Right atrium auricular region (tissue), 2 donors: ENCODE measurements at places on chromosomes 11 and 22.

DNA sequence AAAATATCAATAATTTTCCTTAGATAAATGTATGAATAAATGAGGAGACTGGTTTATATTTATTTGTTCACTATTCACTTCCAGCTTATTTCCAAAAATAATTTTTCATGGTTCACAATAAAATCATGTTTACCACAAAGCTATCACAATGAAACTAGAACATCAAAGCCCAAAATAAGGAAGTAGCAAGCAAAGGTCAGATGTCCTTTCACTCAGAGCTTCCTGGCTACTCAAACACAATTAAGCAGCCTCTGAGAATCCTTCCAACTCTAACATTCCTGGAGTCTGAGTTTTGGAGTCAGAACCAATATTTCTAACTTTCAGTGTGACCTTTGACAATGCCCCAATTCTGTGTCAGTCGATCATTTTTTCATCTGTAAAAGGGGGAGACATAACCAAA lies 527.0 kb downstream of the SOX6 start:
- DNase-seq: no peak

DNA sequence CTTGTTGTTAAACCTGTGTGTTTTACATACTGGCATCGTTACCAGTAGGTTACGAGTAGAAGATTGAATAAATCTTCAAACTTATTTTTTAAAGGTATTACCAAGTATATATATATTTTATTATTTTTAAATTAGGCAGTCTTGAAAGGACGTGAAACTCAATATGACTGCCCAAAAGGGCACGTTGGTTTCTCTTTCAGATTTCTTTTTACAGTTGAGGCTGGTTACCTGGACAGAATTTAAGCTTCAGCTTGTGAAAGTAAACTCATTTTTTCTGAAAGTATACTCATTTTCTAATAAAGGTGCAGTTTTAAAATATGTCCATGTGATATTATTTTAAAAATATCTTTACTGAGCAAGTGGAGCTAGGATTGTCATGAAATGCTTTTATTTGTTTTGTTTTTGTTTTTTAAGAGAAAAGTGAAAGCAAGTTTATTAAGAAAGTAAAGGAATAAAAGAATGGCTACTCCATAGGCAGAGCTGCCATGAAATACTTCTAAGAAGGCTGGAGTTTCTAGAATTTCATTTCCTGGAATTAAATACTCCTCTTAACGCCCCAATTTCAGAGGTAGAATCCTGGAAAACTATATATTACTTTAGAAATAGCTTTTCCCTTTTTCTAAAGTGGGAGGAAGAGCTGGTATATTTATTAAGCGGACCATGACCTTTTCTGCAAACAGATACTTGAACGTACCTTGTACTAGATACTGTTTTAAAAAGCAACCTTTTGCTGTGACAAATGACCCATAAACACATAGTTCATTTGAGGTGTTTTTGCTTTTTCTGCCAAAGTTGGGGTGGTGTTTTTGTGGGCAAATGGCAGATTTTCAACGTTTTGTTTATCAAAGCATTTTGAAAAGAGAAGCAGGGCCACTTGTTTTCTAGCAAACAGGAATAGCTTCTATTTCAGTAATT lies 1.9 kb downstream of the FBXO7 start:
- no peak for DNase-seq

GRCh38 chr22:19664406-19664805 lies 49.9 kb upstream of the SEPTIN5 start:
- no peak for DNase-seq

DNA sequence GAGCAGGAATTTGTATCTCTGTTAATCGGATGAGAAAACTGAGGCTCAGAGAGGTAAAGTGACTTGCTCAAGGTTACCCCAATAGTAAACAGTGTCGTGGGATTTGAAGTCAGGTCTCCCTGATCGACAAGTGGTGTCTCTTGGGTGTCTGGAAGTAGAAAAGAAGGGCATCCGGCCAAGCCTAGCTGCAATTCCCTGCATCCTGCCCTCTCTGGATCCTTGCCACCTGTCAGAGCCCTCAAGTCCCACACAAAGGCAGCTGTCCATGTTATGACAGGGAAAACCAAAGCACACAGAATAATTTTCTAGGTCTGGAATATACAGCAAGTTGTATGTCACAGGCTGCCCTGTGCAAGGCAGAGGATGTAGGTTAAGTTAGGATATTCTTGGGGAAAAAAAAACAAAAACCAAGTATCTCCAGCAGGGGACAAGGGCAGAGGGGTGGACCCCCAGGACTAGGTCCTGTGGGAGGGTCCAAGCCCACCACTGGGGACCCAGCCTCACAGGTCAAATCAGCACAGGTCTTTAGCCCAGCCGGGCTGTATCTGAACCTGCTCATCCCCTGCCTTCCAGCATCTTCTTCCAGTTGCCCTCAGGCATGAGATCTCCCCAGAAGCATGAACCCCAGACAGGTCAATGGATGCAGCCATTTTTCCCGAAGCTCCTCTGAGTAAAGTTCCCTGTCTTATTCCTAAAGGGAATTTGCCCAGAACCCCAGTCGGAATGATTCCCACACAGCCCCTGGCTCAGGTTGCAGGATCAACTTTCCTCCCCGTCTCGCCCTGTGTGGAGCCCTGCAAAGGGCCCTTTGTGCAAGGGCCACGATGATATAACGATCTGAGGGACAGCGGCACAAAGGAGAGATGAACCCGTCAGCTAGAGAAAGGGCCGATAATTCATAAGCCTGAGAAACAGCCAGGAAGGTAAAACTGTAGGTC lies 15.0 kb downstream of the USH1C start:
- no peak for DNase-seq

DNA sequence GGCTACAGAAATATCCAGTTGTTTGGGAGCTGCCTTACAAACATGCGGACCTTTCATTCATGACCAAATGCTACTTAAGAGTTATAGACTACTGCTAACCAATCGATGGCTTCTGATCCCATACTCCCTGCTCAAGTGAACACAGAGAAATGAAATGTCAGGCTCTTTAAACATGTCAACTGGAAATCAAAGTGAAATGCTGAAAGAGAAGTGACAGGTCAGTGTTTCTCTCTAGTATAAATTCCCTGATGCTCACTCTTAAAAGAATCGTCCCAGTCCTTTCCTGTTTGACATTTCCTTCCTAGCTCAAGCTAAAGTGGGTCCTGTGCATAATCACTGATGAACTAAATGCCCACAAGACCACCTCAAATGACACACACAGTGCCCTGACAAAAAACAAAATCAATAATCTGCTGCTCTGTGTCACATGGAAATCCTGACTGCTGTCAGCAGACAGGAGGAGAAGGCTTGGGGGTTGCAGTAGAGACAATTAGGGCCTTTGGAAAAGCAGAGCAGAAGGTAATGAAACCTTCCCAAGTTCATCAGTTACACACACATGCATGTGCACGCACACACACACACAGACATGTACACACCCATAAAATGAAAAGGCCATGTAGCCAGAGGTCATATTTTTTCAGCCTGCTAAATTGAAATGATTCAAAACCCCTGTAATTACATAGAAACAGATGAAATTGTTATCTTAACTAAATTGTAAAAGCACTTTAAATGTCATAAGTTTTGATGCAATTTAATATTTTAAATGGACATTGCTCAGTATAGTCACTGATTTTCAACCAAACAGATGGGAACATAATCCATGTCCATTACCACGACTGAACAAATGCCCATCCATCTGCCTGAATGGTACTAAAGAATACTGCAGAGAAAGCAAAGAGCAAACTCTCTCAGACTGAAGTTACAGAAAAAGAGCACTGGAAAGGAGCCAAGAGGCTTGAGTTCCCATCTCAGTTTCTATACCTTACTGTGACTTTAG lies 330.7 kb downstream of the TTC28 start:
- DNase-seq: no peak

GRCh38 chr22:20636075-20636812 lies 128.8 kb downstream of the MED15 start:
- no peak for DNase-seq
